ENCODE measurements at places on chromosomes 6 and 20.

DNA sequence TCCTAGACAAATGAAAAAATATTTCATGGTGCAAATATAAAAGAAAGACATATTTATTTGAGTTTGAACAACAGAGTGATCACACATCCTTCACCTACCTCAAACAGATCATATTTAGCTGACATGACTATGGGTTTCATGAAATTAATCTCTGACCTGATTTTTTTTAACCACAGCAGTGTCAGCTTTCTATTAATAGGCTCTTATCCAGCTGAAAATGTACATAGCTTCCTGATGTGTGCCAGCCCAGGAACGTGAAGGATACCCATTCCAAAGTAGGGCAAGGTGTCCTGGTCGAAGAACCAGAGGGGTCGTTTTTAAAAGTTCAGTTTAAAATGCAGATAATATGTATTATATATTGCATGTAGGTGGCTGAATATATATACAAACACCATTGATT lies 19.8 kb downstream of the TRDN start:
- no peak for DNase-seq

- no peak for DNase-seq
These were observed 5.2 kb downstream of the TFAP2C start for GRCh38 chr20:56634307-56634706.

GRCh38 chr20:25173886-25174308 lies 21.6 kb upstream of the ENTPD6 start:
- DNase-seq: peak; percentile 26

GRCh38 chr20:32535316-32535952 lies 49.7 kb downstream of the NOL4L start:
- DNase-seq: no peak

Measured in colonic mucosa (tissue), 4 donors.